HuH-7.5 (cell line): ENCODE measurements at places on chromosomes 6 and 20.

GRCh38 chr20:31596831-31597480 is 8.1 kb upstream of the ID1 start:
- DNase-seq = no peak

DNA sequence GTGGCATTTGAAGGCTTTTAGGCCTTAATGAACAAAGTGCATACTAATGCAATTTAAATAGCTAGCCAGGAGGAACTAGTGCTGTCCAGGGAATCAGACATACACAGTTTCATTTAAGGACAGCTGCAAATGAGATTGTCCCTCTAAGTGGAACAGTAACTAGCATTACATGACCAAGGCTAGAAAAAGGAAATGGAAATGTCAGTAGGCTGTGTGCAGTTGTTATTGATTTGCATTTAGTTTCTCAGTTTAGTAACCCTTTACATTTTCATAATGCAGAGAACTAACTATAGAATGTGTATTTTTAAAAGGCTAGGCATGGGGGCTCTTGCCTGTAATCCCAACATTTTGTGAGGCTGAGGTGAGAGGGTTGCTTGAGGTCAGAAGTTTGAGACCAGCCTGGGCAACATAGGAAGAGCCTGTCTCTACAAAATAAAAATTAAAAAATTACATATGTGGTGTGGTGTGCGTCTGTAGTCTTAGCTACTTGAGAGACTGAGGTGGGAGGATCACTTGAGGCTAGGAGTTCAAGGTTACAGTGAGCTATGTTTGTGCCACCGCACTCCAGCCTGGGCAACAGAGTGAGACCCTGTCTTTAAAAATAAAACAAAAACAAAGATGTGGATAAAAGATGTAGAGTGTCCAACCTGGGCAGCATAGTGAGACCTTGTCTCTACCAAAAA is 468.0 kb downstream of the UTRN start:
- no peak for DNase-seq

DNA sequence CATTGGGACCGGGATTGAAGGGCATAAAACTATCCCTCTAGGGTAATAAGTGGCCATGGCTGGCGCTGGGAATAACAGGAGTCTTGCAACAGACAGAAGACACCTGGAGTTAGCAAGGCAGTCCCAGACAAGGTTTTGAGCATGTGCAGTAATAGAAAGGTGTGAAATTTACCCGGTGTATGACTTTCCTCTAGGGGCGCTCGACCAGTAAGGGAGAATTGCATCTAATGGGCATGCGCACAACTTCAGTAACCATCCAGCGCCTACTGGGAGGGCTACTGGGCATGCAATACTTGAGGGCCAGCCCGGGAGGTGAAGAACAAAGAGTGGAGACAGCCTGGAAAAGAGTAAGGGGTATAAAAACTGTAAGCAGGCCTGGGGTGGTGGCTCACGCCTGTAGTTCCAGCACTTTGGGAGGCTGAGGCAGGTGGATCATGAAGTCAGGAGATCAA is 32.7 kb downstream of the SERPINB6 start:
- peak; percentile 73 for DNase-seq

DNA sequence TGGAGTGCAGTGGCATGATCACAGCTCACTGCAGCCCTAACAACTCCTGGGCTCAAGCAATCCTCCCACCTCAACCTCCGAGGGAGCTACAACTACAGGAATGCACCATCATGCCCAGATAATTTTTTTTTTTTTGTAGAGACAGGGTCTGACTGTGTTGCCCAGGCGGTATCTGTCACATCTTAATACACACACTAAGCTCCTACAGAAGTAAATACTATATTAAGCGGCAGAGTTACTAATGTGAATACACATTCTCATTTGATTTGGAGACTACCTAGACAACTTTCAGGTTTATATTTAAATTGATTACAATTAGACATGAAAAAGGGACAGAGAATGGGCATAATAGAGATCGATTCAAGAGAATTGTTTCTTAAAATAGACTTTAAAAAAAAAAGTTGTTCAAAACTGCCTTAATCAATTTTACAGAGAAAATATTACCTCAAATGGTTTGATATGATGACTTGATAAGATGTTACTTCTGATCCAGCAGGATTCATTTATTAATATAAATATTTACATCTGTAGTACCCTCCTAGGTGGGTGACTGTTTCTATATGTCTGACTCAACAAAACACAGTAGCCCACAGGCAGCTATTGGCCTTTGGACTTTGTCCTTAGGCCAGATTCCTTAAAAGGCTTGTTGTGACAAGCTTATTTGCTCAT is 7.1 kb upstream of the LOC128125822 start:
- DNase-seq = peak; percentile 20

DNA sequence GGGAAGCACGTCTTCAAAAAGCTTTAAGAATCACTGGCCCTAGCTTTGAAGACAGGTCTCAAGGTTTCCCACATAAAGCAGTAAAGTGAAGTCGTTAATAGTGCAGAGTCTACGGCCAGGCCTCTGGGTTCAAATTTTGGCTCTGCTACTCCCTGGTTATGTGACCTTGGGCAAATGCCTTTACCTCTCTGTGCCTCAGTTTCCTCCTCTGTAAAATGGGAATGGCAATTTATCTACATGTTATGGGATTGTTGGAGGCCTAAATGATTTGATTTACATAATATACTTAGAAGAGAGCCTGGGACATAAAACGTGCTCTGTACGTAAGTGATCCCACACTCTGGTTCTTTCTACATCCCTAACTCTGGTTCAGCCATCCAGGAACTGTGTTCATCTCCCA is 32.1 kb downstream of the CPNE5 start:
- no peak for DNase-seq

DNA sequence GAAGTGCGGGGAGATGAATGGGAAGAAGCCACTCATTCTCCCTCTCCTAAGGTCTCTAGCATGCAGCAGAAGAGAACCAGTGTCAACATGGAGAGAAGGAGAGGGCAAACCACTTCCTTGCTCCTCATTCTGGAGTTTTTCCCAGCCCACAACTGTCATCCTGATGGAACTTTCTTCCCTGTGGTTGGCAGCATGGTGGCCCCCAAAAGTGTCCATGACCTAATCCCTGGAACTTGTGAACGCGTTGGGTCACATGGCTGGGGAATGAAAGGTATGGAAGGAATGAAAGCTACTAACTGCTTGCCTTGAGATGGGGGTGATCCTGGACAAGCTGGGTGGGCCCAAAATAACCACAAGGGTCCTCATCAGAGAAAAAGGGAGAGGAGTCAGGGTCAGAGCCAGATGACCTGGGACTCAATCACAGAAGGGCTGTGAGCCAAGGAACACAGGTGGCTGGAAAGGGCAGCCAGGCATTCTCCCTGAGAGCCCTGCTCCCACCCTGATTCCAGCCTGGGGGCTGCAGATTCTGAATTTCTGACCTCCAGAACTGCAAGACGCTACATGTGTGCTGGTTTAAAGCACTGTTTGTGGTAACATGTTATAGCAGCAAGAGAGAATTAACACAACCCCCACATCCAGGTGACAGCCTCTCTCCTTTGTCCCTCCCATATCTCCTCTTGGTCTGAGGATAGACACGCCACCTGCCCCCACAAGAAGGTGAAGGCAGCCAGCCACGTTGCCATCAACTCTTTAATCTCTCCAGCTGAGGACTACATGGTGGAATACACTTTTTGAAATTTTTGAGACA is 63.2 kb downstream of the PYGB start:
- no peak for DNase-seq

- no peak for DNase-seq
Measured at GRCh38 chr20:49990271-49990720, 7.5 kb downstream of the SNAI1 start.

- DNase-seq = no peak
Measured at GRCh38 chr6:31498748-31499147, 803 bp downstream of the MICB start.

DNA sequence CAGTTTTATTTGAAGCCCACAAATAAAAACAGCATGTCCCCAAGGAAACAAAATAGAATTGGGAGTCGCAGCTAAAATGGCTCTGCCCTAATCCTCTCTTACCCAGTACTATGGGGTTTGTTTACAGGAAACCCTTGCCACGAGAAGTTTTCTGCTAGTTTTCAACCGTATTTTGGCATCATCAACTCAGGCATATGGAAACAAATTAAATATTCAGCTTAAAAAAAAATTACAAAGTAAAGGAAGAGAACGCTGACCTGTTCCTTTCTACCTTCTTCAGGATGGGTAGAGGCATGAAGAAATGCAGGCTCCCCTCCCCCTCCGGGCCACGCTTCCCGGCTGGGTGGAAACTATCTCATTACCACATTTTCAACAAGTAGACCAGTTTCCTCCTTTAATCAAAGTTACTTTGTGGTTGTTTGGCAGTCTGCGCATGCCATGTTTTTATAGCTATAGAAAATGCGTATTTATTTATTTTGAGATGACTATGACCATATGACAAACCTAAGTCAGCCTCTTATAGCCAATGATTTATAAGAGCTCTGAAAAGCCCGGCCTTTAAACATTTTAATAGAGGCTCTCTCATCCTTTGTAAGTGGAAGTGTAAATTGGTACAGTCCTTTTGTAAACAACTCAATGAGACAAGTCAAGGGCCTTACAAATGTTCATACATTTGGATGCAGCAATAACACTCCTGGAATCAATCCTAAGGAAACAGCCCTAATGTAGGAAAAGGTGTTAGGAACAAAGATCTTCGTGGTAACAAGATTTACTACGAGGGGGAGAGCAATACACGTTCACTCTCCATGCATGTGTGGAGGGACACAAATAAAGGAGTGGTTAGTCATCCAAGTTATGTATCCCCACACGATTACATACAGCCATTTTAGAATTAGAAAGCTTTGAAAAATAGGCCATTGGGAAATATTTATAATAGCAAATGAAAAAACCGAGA is 16.1 kb upstream of the ZNF217 start:
- DNase-seq = peak; percentile 26

DNA sequence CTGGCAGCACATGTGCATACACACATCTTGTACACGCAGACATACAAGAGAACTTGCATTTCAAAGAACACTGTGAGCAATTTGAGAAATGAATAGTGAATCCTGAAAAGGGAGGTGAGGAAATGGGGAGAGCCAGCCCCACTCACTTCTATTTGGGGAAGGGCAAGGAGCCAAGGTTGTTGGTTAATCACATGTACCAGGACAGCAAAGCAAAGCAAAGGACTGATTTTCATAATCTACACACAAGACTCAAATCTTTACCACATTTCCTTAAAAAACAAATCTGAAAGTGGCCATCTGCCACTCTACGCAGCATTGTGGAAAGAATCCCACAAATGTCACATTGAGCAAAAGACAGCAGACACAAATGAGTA is 35.0 kb upstream of the KIF16B start:
- no peak for DNase-seq

DNA sequence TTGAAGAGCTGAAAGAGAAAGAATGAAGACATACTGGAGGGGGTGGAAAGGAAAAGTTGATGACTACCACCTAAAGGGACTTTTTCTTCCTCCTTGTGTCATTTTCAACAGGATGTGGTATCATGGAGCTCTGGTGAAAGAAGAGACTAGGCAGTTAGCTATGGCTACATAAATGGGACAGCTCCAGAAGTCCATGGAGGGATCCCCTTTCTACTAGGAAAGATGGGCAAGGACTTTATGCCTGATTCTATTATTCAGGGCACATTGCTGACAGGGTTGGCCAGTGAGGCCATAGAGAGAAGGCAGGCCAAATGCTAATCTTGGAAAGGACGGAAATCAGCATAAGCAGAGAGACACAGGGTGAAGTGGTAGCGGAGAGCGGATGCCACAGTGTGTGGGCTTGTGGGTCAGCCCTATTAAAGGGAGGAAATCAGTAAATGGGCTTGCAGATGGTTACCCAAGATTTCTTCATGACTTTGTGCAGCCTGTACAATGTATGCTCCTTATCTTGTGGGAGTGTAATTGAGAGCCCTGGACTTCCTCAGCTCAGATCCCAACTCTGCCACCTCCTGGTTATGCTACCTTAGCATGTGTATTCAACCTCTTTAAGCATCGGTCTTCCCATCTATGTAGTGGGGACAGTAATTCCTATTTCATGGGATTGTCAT is 77.4 kb upstream of the TMEM170B start:
- no peak for DNase-seq

DNA sequence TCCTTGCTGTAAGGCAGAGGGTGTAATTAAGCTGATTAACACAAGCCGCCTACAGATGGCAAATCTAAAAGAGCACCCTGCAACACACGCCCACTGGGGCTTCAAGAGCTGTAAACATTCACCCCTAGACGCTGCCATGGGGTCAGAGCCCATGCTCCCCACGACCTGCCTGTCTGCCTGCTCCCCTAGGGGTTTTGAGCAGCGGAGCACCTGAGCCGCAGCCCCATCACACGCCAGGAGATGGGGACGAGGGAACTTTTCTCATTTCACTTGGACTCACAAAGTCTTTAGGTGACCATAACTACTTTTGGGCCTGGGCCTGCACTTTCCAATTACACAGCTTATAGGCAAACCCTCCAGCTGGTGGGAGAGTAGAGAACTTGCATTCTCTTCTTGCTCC is 99.0 kb upstream of the SOX4 start:
- DNase-seq = no peak

DNA sequence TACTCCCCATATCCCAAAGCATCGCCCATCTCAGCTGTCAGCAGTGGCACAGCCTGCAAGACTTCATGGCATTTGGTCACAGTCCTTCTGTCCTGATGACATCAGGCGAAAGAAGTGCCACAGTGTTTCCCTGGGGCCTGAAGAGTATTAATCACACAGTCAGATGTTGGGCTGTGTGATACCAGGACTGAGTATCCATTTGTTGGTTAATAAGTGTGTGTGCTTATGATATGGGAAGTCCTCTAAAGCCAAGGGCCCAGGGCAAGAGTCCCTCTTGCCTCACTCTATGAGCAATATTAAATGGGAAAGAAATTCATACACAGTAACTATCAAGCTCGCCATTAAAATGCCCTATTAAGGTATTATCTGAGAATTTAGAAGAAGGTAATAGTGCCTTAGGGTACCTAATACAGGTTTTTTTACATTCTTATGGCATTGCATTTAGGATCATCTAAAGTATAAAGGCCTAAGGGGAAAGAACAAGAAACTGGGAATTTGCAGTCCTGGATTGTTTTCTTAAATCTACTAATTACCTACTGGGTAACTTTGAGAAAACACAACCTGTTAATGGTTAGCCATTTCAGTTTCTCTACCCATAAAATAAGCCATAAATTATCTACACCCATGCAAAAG is 204.1 kb upstream of the PREP start:
- DNase-seq = no peak
